ENCODE measurements at places on chromosomes 7 and 10.

DNA sequence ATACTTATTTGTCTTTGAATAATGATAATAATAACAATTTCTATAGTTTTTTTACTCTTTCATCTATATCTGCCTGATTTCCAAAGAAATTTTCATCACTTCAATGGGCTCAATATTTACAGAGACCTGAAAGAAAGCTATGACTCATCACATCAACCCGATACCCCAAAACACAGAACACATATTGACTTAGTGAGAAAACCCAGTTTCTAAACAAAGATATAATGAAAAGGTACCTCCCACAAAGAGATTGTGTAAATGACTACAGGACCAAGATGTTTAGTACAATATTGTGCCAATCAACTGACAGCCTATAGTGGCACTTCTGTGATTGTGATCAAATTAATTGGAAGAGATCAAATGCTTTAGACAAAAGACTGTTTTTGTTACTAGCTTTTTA, 133.9 kb downstream of the PCDH15 start:
- DNase-seq, result no peak

DNA sequence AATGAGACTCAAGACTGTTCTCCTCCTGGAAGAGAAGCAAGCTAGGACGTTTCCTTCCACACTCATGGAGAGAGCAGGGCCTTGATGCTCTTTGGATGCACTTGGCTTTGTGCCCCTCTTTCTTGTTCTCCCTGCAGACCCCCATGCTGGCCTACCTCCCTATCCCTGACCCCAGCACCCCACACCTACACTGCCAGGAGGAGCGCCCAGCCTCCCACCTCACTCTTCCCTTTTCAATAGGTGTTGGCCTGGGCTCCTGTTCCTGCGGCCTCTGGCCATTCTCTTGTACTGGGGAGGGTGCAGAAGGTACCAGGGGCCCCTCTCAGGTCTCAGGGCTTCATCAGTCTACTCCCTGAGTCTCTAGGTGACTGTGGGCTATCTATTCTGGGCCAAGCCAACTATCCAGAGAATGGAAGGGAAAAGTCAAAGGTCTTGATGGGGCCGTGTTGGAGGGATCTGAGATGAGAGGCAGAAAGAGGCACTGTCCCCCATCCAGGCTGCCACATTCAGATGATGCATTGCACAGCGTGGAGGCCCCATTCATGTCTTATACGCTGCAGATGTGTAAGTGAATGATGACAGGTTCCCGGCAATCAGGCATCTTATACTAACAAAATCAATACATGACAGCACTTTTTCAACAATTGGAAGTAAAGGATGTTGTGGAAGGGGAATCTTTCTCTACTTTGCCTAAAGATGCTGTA, 32.7 kb upstream of the LOXL4 start:
- no peak for DNase-seq

DNA sequence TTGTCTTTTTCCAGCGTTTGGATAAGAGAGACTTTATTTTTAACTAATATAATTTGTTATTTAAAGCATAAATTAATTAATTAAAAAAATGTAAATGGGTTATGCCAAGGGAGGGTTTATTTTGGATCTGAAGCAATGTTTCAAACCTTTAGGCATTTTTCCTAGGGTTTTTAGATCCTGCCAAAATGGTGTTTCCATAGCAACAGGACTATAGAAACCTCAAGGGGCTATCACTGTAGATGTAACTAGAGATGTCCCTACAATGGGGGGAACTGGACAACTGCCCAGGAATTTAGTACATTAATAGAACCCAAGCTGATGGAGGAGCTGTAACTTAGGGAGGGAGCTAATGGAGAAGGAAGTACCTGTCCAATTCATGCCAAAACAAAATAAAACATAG, 57.3 kb downstream of the SLC39A12 start:
- no peak for DNase-seq

- DNase-seq, result no peak
These were observed 22.1 kb upstream of the INHBA start for GRCh38 chr7:41725013-41725412.

DNA sequence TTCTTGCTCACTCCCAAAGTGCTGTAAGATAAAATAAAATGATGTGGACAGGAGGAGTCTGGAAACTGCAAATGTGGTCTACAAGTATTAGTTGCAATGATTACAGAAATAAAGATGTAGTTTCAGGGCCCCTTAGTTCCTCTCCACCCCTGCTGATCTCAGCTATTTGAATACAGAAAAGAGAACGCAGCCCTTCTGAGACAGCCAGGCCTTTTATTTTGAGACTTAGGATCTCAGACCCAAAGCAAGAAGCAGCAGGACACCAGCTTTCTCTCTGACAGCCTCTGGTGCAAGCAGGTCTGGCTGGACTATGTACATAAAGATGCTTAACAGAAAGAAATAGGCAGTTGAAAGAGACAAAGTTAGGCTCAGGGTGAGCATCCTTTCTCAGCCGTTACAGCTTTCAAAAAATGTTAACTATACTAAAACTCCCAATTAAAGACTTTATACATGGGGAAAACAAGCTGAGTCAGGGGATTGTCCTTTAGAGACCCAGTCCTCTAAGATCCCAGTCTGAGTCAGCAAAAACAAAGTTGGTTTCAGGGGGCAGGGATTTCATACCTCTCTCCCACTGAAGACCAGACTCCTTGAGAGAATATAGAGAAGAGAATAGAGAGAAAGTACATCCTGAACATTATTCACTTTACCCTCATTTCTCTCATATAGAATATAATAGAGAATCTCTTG, 220.4 kb downstream of the TMEM178B start:
- no peak for DNase-seq

DNA sequence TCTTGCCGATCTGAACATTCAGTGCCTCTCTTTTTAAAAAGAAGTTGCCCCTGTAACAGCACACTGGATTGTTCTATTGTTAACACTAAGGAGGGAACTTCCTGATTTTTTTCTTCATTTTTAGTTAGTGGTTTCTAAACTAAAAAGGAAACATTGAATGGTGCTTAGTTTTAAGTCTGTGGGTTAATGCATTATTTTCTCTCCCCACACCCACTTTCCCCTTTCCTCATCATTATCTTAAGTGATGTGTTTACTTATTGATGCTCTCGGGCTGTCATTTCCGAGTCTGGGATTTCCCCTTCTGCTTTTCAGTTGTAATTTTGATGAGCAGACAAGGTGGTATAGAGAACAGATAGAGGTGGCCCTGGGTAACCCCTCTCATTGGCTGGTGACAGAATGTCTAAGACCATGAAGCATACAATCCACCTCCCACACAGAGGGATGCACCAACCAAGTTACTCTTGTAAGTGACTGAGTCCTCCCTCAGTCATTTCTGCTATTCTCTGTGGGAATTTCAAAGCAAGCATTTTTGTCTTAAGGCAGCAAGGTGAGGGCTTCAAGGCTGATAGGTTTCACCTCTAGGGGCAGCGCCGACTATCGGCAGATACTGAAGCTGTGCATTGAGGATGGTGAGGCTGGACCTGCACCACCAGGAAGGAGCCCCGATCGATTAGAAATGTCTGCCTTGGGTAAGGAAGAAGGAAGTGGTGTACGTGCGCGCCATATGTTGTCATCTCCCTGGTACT, 49.5 kb downstream of the CHN2 start:
- no peak for DNase-seq

GRCh38 chr7:110974441-110974840, 116.5 kb upstream of the LRRN3 start:
- no peak for DNase-seq

DNA sequence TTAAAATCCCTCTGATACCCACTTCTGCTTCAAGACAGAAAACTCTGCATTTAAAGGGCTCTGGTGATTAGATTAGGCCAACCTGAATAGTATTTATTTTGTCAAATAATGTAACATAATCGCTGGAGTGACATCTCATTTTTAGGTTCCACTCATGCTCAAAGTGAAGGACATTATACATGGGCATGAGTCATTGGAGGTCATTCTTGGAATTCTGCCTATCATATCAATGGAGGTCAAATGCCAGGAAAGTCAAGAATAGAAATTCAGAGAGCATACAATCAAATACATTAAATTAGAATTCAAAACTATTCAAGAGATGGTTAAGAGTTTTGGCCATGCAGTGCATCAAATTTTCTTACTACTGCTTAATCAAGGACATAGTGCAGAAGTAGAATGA, 50.8 kb upstream of the PRSS1 start:
- DNase-seq, result no peak

DNA sequence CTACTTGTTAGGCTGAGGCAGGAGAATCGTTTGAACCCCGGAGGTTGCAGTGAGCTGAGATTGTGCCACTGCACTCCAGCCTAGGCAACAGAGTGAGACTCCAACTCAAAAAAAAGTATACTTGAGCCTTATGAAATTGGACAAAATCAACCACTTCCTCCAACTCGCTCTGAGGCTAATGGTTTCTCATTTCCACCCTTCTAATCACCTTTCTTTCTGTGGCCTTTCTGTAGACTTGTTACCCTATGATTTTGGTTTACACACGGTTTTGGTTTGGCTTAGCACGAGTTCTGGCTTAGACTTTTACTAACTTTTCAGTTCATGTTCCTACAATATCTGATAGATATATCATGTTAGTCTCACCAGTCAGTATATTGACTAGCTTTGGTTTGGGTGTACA, 152.0 kb downstream of the PHTF2 start:
- no peak for DNase-seq

DNA sequence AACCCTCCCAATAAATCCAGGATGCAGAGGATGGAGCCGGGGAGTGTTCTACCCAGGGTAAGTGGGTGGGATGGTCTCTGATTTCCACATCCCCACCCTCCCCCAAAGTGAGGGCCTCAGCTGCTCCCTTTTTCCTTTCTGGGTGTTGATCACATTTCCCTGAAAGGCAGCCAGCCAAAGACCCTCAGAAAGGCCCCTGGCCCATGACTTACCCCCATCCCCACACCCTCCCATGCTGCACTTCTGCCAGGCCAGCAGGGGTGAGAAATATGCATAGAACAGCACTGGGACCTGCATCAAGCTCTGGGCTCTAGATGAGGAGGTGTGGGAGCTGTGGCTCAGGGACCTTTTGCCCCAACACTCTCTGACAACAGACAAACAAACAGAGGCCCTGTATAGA, 927.3 kb upstream of the ZNF722 start:
- no peak for DNase-seq

DNA sequence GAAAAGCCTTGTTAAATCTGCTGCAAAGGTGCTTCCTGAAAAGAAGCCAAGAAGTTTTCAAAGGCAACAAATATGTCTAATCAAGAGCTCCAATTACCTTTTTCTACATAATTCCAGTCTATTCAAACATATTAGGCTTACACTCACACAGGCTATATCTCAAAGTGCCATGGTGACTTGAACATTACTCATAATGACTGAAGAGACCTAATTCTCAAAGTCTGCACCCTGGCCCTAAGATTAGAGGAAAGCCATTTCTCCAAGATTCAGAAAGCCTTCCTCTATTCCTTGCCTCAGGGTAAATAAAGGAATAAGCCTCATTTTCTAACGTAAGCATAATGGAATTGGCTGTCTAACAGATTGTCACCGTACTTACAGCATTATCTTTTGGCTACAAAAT, 78.3 kb upstream of the THSD7A start:
- DNase-seq, result no peak

DNA sequence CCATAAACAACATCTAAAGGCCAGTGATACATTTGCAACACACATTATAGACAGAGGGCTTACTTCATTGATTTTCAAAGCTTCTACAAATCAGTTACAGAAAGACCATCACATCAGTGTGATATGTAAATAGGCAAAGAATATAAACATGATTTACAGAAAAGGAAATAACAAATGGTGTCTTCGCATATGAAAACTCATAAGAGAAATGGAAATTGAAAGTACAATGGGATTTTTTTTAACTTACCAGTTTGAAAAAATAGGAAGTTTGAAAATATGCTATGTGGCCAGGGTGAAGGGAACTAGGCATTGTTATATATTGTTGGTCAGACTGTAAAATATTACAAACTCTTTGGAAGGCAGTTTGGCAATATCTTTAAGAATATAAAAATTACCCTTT, 27.3 kb downstream of the SEC23IP start:
- no peak for DNase-seq

DNA sequence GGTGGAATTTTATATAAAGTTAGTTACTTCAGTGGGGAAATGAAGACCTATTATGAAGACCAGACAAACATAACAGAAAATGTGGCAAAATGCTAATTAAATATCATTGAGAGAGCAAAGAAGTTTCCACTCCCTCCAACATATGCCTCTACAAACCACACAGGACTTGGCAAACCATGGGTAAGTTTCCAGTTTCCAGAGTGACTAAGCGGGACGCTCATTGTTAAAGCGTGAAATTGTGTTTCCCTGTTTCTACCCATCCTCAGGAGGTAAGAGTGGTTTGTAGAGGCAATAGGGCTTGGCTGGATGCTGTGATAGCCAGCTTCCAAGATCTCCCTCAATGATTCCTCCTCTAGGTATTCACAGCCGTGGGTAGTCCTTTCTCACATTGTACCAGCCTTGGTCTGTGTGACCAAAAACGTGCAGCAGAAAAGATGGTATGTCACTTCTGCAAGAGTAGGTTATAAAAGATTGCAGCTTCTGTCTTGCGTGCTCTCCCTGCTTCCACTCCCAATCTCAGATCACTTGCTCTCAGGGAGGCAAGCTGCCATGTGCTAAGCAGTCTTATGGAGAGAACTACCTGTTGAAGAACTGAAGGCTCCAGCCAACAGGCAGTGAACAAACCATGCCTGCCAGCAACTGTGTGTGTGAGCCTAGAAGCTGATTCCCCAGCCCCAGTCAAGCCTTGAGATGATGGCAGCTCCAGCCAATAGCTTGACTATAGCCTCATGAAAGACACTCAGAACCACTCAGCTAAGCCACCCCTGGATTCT, 35.7 kb downstream of the CBX3 start:
- DNase-seq, result no peak

GRCh38 chr10:118978998-118979350, 50.5 kb upstream of the NANOS1 start:
- DNase-seq, result no peak

GRCh38 chr10:101575580-101576210, 12.4 kb downstream of the POLL start:
- DNase-seq, result no peak

DNA sequence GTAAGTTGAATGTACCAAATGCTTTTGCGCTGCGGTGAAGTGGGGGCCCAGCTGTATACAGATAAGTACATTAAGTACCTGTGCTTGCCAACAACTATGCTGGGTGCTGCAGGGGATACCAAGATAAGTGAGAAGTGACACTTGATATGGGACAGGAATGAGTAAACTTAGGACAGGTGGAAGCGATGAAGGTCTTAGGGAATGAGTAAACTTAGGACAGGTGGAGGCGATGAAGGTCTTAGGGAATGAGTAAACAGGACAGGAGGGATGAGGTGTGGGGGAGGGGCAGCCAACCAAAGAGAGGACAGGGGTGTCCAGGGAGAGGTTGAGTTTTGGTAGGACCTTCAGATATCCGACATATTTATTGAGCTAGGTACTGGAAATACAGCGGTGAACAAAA, 1.4 kb downstream of the MDH2 start:
- DNase-seq, result no peak

- DNase-seq, result peak; percentile 11
These were observed 12.3 kb downstream of the CAV2 start for GRCh38 chr7:116511552-116512519.
